ENCODE measurements at places on chromosomes 11 and 22. TPM values are rescaled to one million over a fixed set of nuclear protein-coding genes. Genes with fewer than 3 reads are reported as not detected.

GRCh38 chr11:57095417-57095816 lies 86.3 kb upstream of the LRRC55 start:
- DNase-seq: no peak

Gene CCDC188
- 0.79 TPM for polyA plus RNA-seq

Gene GRIK4
- 0.20 TPM for polyA plus RNA-seq

GRCh38 chr11:70581991-70582885 lies 183.9 kb downstream of the CTTN start:
- DNase-seq: no peak

GRCh38 chr22:42837556-42837955 lies 19.5 kb downstream of the ARFGAP3 start:
- no peak for DNase-seq

- peak; percentile 91 for DNase-seq
Measured at GRCh38 chr22:40310081-40310767, 36.1 kb upstream of the ADSL start.

Gene C11orf86
- not detected for polyA plus RNA-seq

DNA sequence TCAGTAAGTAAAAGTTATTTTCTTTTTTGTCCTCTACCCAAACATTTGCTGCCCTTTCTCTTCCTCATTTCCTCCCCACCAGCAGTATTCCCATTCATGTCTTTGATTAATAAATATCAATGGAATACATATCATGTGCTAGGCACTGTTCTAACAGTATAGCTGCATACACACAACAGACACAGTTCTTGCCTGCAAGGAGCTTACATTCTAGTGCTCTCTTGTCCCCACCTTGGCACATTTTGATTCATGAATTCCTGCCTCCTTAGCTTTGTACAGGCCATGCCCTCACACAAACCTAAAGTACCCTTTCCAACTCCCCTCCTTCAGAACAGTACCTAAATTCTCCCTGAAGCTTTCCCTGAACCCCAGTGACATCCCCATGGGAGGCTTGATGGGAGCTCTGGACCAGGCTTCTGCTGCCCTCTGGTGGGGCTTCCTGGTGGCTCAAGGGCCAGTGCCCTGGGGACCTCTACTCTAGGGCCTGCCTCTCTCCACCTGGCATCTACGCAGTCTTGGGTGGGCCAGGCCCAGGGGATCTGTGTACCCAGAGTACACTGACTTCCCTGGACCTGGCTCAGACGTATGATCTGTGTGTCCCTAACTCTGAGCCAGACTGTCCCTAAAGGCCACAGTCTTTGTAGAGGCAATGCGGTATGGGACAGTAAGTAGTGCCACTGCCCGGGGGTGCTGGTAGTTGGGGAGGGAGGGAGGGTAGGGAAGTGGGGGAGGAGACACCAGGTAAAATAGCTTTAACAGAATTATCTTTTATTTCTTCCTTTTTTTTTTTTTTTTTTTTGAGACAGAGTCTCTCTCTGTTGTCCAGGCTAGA lies 14.1 kb downstream of the RPS13 start:
- DNase-seq: peak; percentile 19

DNA sequence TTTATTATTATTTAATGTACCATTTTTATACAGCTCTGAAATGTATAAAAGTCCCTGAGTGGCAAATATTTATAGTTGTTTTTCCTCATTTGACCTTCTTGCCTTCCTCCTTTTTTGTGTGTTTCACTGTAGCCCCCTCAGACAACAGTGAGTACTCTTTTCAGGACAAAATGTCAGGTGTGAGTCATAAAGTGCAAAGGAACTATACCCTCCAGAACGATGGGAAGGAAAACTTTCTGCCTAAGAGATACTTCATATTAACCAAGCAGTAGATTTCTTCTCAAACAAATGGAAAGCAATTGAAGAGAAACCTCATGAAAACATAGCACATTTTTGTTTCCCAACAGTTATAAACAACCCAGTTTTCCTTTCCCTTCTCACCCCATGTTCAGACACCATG lies 16.1 kb upstream of the MS4A7 start:
- DNase-seq: no peak
